Bronchial smooth muscle cell (primary cell): ENCODE measurements at places on chromosomes 16 and 17. TPM values are rescaled to one million over a fixed set of nuclear protein-coding genes. Genes with fewer than 3 reads are reported as not detected.

The BICDL2 gene
- 0.17 and 0.32 TPM in 2 replicates for total RNA-seq

The ATXN2L gene
- total RNA-seq = 28.1 and 32.5 TPM in 2 replicates

The TP53TG3C gene
- total RNA-seq = not detected in 2 replicates

The STAT5B gene
- 14.0 and 16.8 TPM in 2 replicates for total RNA-seq

The KRT33B gene
- total RNA-seq = not detected in 2 replicates

The TSPAN10 gene
- 0.86 and 3.3 TPM in 2 replicates for total RNA-seq

The RASL10B gene
- total RNA-seq = 1.1 and 1.3 TPM in 2 replicates

The SMIM36 gene
- total RNA-seq = not detected in 2 replicates

The MYCBPAP gene
- 1.3 and 2.6 TPM in 2 replicates for total RNA-seq

The TRIM72 gene
- total RNA-seq = under 0.01 TPM in 2 replicates

The TXNL4B gene
- 6.9 and 7.7 TPM in 2 replicates for total RNA-seq

The OTOP3 gene
- total RNA-seq = not detected in 2 replicates

The CLDN6 gene
- total RNA-seq = 0.09 and 0.16 TPM in 2 replicates

The TP53TG3F gene
- total RNA-seq = not detected in 2 replicates

The ZNF652 gene
- total RNA-seq = 4.9 and 8.9 TPM in 2 replicates

The PPP1R27 gene
- not detected in 2 replicates for total RNA-seq

The VAT1L gene
- total RNA-seq = 7.7 TPM in 1 of 2 replicates, not detected in the other

The CSH2 gene
- not detected in 2 replicates for total RNA-seq

The GCGR gene
- not detected in 2 replicates for total RNA-seq
